ENCODE measurements at places on chromosomes 1 and 21.

DNA sequence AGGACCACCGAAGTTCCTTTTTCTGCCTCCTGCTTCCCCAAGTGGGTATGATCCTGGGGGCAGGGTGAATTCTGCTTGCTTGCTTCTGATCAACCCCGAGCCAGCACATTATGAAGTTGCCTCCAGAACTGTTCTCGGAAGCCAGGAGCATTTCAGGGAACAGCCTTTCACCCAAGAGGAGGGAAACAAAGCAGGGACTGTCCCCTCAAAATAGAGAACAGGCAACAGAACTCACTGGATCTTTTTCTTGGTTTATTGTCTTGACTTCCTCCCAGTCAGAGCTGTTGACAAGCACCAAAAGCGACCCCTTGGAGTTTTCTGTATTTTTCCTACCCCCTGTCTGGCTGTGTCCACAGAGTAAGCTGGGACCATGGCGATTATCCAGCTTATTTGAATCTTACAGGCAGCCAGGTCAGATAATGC, 258.3 kb upstream of the SGIP1 start:
- no peak for DNase-seq

DNA sequence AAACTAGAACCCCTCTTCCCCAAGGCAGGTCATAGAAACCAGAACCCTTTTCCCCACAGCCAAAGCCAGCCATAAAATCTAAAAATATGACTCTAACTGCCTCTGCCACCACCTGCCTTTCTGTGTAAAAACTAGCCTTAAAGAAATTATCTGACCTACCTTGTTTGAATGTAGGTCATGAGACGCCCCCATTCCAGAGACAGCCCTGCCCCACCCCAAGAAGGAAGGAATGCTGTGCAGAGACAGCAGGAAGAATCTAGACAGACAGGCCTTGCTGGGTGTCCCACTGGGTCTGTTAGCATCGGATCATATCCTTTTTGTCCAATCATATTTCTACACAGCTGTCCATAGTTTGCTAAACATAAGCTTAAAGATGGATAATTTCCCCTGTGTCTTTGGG, 128.4 kb upstream of the RAB4A start:
- no peak for DNase-seq

DNA sequence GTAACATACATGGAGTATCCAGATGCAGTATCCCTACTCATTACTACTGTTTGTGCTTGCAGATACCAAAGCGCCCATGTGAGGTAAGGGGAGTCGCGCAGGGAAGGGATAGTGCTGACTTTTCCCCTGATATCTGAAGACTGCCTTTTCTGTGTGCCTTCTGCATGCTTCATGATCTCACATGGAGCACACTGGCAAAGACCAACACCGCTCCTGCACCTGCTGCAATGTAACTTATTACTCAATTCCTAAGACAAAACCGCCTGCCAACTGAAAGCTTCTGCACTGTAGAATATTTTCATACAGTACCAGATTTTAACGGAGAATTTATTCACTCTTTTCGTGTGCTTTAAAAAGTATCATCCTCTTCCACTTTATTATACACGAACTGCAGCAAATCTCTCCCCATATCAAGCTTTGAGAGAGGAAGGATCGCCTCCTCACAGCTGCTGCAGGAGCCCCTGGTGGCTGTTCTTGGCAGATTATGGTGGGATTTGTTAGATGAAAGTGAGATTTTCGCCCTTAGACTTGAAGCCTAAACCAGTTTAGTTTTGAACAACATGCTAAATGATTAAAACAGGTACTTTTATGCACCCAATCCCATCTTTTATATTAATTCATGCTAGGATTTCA, 99.1 kb downstream of the PTPN14 start:
- DNase-seq: no peak

DNA sequence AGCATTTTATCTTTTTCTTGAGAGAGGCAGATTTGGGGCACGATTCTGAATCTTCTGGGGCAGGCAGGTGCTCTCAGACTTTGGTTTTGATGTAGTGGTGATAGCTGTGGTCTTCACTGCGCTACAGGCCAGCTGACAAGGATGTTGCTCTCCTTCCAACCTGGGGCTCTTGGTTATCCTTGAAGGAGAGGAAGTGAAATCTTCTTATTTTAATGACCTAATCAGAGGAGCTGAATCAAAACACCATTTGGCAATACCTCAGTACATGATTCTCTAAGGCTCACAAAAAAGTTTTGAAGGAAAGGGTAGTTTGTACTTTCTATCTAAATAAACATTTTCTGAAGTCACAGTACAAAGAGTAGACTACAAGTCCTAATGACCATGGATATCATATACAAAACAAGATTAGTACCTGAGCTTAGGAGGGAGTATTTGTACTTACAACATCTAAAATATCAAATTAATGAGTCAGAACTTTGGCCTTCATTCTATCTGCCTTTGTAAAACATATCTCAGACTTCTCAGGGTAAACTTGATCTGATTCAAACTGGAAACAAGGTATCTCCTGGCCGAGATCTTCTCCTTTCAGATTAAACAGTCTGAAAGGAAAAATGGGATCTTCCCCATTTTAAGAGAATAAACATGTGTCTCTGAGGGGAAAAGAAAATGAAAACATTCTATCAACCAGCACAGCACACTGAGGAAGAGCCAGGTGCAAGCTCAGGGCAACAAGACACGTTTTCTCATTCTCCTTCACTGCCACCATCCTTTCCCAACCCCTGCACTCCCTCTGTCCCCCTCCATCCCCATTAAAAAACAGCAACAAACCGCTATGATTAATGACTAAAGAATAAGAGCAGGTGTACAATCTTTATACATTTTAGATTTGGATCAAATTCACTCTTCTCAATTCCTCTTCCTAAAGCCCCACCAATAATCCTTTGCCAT, 69.2 kb downstream of the SH3GLB1 start:
- DNase-seq: no peak

GRCh38 chr1:2019172-2019543, at the start of gene GABRD:
Gene GABRD (plus strand): TSS chr1:2019345. CDS start chr1:2019424, 79 bp downstream.
- no peak for DNase-seq
